ENCODE measurements at places on chromosomes 5 and 9.

- DNase-seq, result no peak
Observed at GRCh38 chr5:132067451-132067850, 6.1 kb upstream of the CSF2 start.

GRCh38 chr9:75615284-75615683, 275.2 kb upstream of the PCSK5 start:
- DNase-seq, result no peak

- DNase-seq, result no peak
Observed at GRCh38 chr5:84715091-84715490, 330.4 kb upstream of the EDIL3 start.

DNA sequence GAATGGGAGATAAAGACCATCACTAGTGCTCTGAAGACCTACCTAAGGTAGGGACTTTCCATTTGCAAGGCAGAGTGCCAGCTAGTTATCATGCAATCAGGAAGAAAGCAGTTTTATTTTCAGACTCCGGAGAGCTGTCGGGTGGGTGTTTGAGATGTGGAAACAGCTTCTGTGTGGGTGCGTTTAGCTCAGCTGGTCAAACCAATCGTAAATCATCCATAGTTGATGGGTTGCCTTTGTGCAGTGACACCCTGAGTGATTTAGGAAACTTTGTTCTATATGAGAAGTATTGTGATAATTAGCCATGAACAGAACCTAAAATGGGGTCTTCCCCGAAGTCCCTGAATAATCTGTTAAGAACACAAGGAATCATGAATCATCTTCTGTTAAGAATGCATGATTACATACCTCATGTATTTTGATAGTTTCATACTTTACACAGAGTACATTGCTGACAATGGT, 284.3 kb downstream of the ARHGAP26 start:
- no peak for DNase-seq

GRCh38 chr5:168734620-168735300, 155.6 kb upstream of the PANK3 start:
- no peak for DNase-seq

- DNase-seq, result no peak
Observed at GRCh38 chr5:100424787-100425186, 110.4 kb upstream of the FAM174A start.

DNA sequence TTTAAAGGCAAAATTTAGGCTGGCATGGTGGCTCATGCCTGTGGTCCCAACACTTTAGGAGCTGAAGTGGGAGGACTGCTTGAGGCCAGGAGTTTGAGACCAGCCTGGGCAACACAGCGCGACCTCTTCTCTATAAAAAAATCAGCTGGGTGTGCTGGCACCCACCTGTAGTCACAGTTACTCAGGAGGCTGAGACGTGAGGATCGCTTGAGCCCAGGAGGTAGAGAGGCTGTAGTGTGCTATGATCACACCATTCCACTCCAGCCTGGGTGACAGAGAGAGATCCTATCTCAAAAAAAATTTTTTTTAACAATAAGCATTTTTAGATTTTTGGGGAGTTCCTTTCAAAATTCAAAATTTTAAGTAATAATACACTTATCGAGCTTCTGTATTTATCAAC, 63.3 kb downstream of the SPATA31C2 start:
- DNase-seq, result no peak

All from stimulated activated CD8-positive, alpha-beta memory T cell treated with anti-CD3 and anti-CD28 coated beads, Interleukin-2, amount 100 ng/mL, for 1 hour (primary cell).